T-helper 17 cell (primary cell): ENCODE measurements at places on chromosomes 2 and 18.

DNA sequence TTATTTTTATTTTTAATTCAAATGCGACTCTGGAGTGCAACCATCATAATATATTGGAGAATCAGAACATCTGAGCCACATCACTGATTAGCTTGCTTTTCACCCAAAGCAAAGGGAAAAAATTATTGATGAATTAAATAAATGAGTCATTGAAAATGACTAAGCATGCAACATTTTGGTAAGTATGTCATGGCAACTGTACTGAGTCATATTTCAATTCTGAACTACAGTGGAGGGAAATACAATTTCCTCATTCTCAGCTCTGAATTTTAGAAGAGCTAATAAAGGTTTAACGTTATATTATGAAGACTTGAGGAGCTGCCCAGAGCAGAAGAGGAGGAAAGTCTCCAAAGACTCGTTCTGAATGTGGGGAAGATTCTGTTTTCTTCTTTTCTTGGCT, 89.6 kb upstream of the CCDC68 start:
- DNase-seq: no peak

GRCh38 chr2:197170208-197170607, 140.4 kb downstream of the ANKRD44 start:
- DNase-seq: no peak

DNA sequence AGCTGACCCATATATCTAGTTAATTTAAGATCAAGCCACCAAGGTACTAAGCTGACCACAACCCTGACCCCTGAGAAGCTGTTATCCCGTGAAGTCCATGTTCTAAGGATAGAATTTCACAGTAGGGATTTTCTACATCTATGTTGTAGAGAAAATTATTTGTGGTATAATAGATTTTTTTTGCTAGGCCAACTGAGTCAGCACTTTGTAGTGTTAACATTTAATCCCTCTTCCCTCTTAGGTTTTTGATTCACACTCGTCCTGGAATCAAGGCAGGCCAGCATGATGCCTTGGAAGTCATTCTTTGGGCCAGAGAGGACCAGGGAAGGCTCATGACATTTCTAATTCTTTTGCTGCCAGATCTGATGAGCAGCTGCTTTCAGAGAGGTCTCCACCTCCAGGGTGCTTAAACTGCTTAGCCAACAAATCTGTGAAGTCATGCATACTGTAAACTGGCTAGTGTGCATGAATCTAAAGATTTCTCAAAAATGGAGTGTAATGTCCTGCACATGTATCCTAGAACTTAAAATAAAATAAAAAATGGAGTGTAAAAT, 102.5 kb downstream of the RBM43 start:
- DNase-seq: no peak

DNA sequence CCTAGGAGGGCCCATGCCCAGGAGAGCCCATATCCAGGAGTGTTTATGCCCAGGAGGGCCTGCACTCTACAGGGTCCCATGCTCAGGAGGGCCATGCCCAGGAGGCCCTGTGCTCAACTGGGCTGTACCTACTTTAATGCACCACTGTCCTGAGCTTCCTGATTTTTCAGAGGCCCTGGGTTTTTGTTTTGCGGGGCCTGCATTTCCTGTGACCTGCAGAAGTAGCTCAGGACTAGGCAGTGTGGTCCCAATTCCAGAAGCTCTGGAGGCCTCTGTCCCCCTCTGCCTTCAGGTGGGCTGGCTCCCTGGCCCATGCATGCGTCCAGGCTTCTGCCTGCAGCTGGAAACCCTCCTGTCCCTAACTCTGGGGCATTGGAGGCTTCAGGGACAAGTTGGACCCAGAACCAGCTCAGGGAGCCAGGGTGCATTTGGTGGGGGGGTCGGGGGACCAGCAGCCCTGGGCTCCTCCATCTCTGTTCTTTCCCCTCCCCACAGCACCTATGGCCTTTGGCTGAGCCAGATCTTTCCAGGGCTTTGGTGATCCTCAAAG, 10.8 kb downstream of the GPR35 start:
- no peak for DNase-seq

DNA sequence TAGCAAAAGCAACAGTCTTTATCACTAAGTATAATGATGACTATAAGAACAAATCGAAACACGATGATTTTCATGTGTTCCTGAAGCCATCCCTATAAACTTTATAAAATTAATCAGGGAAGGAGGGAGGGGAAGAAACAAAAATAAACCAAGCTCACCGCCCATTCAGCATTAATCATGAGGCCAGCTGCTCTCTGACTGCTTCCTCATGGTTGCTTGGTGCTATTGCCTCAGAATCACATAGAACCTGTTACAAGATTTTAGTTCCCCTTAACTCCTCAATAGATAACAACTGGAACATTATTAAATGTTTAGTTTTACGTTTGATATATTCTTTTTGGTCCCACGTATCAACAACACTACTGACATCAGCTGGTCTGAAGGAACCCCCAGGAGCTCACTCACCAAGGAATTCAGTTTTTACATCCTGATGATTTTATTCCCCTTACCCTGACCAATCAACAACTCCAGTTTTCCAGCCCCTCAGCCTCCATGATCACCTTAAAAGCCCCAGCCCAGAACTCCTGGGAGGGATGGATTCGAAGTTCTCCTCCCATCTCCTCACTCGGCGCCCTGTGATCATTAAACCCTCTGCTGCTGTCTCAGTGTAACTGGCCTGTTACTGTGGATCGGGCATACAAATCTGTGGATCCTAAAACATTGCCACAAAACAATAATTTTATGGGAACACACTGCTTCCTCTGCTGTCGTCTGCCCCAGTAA, 10.6 kb upstream of the HNRNPLL start:
- DNase-seq: no peak

- DNase-seq: no peak
Measured at GRCh38 chr2:238699307-238700116, 148.4 kb upstream of the TWIST2 start.

- DNase-seq: no peak
Measured at GRCh38 chr2:52710810-52711618, 1056.6 kb upstream of the CHAC2 start.
